Body of pancreas (tissue), 4 donors: ENCODE measurements at places on chromosomes 12 and 14. TPM values are rescaled to one million over a fixed set of nuclear protein-coding genes. Genes with fewer than 3 reads are reported as not detected.

DNA sequence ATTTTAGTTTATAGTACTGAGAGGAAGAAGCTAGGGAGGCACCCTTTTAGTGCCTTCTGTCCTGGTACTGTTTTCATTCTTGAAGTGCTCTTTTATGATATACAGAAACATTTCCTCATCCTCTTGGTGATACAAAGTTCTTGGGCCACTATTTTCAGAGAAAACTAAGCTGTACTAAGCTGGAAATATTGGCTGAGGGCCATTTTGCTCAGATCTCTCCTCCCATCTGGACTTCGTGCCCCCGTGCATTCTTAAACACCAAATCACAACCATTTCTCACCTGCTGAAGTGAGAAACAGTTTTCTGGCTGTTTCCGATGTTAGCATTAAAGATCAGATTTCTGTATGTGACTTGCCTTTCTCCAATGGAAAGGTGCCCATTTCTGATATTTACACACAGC is 158.9 kb downstream of the FBXL14 start:
- no peaks in the 10 kb centered on the region for H3K27me3 ChIP-seq
- no peaks in the 10 kb centered on the region for H3K36me3 ChIP-seq
- no peak for DNase-seq
- no peak overlapping the region for H3K4me3 ChIP-seq
- H3K4me1 ChIP-seq, result peaks cover 13% of the 10 kb centered on the region

The TAS2R42 gene
- total RNA-seq, result not detected

- H3K4me3 ChIP-seq, result no peak overlapping the region
- no peak for DNase-seq
- H3K27ac ChIP-seq, result peak overlapping the region; percentile 99
- peaks cover 70% of the 10 kb centered on the region for H3K4me1 ChIP-seq
- no peaks in the 10 kb centered on the region for H3K27me3 ChIP-seq
Measured at GRCh38 chr14:104798300-104799243, 2.3 kb upstream of the ZBTB42 start.

DNA sequence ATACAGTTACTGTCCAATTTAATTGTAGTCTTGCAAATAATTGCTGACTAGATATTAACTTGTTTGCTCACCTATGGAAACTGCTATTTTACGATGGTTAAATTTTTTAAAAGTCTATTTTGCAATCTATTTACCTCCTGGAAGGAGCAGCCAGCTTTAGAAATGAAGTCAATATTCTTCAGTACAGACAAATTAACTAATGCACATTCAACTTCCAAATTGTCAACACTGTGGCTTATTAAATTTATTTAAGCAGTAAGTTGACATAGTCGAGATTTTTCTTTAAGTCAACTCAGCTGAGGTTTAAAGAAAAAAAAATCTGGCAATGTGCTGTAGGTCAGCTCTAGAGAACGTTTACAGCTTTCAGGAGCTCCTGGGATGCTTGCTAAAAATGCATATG is 221.2 kb downstream of the SSPN start:
- H3K36me3 ChIP-seq, result no peaks in the 10 kb centered on the region
- no peak overlapping the region for H3K4me3 ChIP-seq
- H3K27me3 ChIP-seq, result no peaks in the 10 kb centered on the region
- no peaks in the 10 kb centered on the region for H3K4me1 ChIP-seq

DNA sequence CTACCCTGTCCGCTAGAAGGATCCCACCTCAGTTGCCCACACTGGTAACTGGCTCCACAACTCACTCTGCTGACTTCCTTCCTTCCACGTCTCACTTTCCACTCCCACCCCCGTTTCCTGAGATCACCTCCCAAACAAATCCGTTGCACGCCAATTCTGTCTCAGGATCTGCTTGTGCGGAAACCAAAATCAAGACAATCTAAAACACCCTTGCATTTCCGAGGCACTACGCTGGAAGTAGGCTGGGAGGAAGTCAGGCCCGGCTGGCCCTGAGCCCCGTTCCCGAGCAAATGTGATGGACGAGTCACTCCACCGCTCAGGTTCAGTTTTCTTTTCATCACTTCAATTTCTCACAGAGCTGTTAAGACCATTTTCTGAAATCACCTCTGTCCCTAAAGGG is 23.1 kb downstream of the ABCB9 start:
- no peak overlapping the region for H3K27ac ChIP-seq
- no peak overlapping the region for H3K4me3 ChIP-seq
- no peak for DNase-seq
- no peaks in the 10 kb centered on the region for H3K36me3 ChIP-seq
- no peaks in the 10 kb centered on the region for H3K27me3 ChIP-seq
- H3K4me1 ChIP-seq, result peaks cover 22% of the 10 kb centered on the region

The RAD51B gene
- 29.6 TPM for total RNA-seq

- no peaks in the 10 kb centered on the region for H3K4me1 ChIP-seq
- no peaks in the 10 kb centered on the region for H3K27me3 ChIP-seq
- peaks cover 18% of the 10 kb centered on the region for H3K36me3 ChIP-seq
- no peak for DNase-seq
- H3K27ac ChIP-seq, result no peak overlapping the region
- no peak overlapping the region for H3K4me3 ChIP-seq
Measured at GRCh38 chr12:51059086-51059485, 11.0 kb downstream of the LETMD1 start.

DNA sequence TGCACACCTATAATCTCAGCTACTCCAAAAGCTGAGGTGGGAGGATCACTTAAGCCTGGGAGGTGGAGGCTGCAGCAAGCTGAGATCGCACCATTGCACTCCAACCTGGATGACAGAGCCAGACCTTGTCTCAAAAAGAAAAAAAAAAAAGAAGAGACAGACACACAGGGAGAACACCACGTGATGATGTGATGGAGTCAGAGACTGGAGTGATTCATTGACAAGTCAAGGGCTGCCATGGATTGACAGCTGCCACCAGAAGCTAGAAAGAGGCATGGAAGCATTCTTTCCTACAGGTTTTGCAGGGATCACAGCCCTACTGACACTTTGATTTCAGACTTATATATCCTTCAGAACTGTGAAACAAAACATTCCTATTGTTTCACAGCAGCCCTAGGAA is 3.5 kb upstream of the HCFC2 start:
- no peak overlapping the region for H3K27ac ChIP-seq
- H3K36me3 ChIP-seq, result no peaks in the 10 kb centered on the region
- H3K4me1 ChIP-seq, result peaks cover 27% of the 10 kb centered on the region
- H3K27me3 ChIP-seq, result no peaks in the 10 kb centered on the region
- no peak for DNase-seq

- H3K4me1 ChIP-seq, result peaks cover 28% of the 10 kb centered on the region
- H3K36me3 ChIP-seq, result no peaks in the 10 kb centered on the region
- no peaks in the 10 kb centered on the region for H3K27me3 ChIP-seq
- no peak overlapping the region for H3K27ac ChIP-seq
- DNase-seq, result no peak
Measured at GRCh38 chr14:100674897-100675619, 51.6 kb upstream of the DLK1 start.

The AICDA gene
- not detected for total RNA-seq

- H3K27me3 ChIP-seq, result no peaks in the 10 kb centered on the region
- no peak overlapping the region for H3K27ac ChIP-seq
Measured at GRCh38 chr12:108786450-108786849, 55.1 kb upstream of the CORO1C start.

DNA sequence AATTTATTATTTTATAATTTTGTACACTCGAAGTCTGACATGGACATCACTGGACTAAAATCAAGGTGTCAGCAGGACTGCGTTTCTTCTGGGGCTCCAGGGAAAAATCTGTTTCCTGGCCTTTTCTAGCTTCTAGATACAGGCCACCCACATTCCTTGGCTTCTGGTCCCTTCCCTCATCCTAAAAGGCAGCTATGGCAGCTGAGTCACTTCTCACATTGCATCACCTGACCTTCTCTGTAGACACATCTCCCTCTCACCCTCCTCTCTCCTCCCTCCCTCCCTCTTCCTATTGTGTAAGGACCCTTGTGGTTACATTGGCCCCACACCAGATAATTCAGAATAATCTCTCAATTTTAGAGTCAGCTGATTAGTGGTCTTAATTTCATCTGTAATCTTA is 92.4 kb downstream of the RPS6KA5 start:
- no peaks in the 10 kb centered on the region for H3K36me3 ChIP-seq
- no peaks in the 10 kb centered on the region for H3K4me1 ChIP-seq
- DNase-seq, result peak; percentile 6

DNA sequence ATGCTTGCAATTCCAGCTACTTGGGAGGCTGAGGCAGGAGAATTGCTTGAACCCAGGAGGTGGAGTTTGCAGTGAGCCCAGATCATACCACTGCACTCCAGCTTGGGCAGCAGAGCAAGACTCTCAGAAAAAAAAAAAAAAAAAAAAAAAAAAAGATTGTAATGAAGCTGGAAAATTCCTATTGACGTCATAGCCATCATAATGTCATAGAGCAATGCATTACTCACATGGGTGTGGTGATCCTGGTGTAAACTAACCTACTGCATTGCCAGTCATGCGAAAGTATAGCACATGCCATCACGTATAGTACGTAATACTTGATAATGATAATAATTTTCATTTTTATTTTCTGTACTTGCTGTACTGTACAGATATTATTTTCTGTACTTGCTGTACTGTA is 42.7 kb upstream of the NID2 start:
- DNase-seq, result no peak
- no peak overlapping the region for H3K27ac ChIP-seq
- H3K27me3 ChIP-seq, result no peaks in the 10 kb centered on the region
- peaks cover 4% of the 10 kb centered on the region for H3K4me1 ChIP-seq

DNA sequence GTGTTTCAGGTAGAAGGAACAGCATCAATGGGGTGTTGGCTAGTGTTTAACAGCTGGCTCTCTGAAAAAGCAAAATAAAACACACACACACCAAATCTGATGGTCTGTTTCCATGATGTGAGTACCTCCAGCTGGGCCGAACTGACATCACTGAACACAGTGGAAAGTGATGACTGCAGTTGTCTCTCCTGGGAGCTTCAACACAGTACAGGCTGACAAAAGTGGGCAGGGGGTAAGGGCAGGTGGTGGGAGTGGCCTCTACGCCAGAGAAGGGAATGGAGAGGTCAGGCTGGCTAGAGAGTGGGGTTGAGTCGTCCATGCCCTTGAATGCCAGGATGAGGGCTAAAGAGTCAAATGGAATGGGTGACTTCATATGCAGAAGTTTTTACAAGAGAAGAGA is 8.0 kb upstream of the HNF1A start:
- H3K36me3 ChIP-seq, result peaks cover 13% of the 10 kb centered on the region
- DNase-seq, result no peak
- H3K27ac ChIP-seq, result no peak overlapping the region
- no peaks in the 10 kb centered on the region for H3K27me3 ChIP-seq
- H3K4me1 ChIP-seq, result peaks cover 32% of the 10 kb centered on the region
- no peak overlapping the region for H3K4me3 ChIP-seq

DNA sequence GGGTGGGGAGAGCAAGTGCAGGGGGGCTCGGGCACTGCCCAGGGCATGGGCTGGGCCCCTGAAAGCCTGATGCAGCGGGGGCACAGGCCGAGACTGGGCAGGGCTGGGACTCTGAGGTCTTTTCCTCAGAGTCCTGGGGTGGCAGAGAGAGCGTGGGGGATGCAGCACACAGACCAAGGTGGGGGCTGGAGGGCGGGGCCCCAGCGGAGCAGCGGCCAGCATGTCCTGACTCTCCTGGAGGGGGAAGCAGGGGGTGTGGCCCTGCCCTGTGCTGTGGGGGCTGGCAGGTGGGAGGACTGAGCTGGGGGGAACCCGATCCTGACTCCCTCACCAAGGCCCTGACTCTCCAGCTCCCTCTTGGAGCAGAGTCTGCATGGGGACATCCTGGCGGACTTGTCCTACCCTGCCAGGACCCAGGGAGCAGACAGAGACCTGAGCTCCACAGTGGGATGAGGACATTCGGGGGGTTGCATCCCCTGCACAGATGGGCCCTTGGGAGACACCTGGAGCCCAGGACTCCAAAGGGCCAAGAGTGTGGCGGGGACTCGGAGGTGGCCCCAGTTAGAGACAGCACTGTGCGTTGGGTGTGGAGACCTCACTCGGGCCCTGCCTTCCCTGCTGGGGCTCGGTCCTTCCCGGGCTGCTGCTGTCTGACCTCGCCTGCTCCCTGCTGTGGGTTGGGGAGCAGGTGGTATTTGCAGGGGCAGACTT is 326.1 kb downstream of the TMEM121 start:
- H3K4me1 ChIP-seq, result no peaks in the 10 kb centered on the region
- H3K36me3 ChIP-seq, result no peaks in the 10 kb centered on the region
- H3K27ac ChIP-seq, result no peak overlapping the region
- H3K27me3 ChIP-seq, result no peaks in the 10 kb centered on the region

The SDSL gene
- 7.5 TPM for total RNA-seq

The RD3L gene
- not detected for total RNA-seq

The CSRNP2 gene
- total RNA-seq, result 25.4 TPM

GRCh38 chr12:65725376-65725775 is 98.9 kb upstream of the HMGA2 start:
- DNase-seq, result no peak
- H3K27me3 ChIP-seq, result peaks cover 20% of the 10 kb centered on the region
- H3K4me3 ChIP-seq, result no peak overlapping the region
- no peak overlapping the region for H3K27ac ChIP-seq
- peaks cover 9% of the 10 kb centered on the region for H3K4me1 ChIP-seq

DNA sequence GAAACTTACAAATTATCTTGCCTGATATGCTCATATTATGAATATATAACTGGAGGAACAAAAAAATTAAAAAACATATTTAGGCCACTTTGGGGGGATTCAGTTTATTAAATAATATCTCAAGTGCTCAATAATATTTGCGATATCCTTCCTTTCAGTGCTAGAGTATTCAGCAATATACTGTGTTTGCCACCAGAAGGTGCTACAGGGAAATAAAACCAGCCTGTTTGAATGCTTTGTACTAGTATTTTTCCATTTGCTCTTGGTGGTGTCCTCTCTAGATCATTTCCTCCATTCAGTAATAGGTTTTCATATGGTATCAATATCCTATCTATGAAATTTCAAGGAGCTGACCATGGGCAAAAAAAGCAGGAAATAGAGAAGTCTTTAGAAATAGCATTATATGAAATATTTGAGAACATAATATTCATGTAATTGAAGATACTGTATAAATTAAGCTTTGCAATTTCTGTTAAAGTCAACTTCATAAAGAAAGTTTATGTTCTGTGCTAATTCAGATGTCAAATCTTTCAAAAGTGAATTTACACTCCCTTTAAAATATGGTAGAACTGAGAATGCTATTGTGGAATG is 106.2 kb upstream of the NAV3 start:
- no peak overlapping the region for H3K4me3 ChIP-seq
- H3K36me3 ChIP-seq, result no peaks in the 10 kb centered on the region
- DNase-seq, result peak; percentile 19
- H3K27me3 ChIP-seq, result no peaks in the 10 kb centered on the region
- no peaks in the 10 kb centered on the region for H3K4me1 ChIP-seq

DNA sequence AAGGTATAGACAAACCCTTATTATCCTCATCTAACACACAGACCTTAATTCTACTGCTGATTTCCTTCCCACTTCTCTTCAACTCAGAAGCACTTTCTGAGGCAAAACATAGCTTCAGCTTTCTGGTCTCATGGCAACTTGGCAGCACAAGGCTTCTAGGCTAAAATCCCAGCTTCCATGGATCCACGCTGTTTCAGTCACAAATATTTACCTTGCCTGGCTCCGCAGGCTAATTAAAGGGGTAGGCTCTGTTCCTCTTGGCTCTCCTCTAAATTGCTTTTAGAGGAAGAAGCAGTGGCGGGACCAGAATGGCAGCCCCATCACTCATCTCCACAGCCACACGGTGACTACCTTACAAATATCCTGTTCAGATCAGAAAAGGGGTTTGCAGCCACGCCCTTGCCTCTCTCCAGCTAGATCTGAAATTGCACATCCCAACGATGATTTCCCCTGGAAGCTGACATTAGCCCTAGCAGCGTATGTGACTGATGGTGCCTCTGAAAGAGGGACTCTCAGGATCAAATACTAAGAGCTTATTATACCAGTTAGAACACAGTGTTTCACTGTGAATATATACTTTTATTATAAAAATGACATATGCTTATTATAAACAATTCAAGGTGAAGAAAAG is 221.5 kb upstream of the NUDT4 start:
- H3K4me3 ChIP-seq, result no peak overlapping the region
- H3K27ac ChIP-seq, result peak overlapping the region; percentile 9
- peaks cover 14% of the 10 kb centered on the region for H3K4me1 ChIP-seq
- no peaks in the 10 kb centered on the region for H3K27me3 ChIP-seq

GRCh38 chr14:96077983-96078624 is 38.9 kb downstream of the C14orf132 start:
- H3K4me3 ChIP-seq, result no peak overlapping the region
- no peak overlapping the region for H3K27ac ChIP-seq
- DNase-seq, result no peak
